ENCODE measurements at places on chromosomes 5 and 9.

- DNase-seq, result no peak
Observed at GRCh38 chr9:82554381-82554780, 508.6 kb downstream of the RASEF start.

DNA sequence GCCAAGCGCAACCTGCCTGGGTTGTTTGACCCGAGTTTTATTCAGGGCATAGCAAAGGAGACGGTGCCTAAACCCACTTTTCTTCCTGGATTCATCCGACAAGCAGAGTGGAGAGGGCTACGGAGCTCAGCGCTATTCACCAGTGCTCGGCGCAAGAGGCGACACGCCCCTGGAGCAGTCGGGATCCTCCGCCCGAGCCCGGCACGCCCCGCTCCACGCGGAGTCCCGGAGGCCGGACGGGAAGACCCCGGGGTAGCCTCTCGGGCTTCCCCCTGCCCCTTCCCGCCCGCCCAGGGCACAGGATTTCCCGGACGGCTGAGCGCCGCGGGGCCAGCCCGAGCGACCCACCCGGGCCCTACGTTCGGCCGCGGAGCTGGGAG lies 427 bp downstream of the SERINC5 start:
- peak; percentile 35 for DNase-seq

DNA sequence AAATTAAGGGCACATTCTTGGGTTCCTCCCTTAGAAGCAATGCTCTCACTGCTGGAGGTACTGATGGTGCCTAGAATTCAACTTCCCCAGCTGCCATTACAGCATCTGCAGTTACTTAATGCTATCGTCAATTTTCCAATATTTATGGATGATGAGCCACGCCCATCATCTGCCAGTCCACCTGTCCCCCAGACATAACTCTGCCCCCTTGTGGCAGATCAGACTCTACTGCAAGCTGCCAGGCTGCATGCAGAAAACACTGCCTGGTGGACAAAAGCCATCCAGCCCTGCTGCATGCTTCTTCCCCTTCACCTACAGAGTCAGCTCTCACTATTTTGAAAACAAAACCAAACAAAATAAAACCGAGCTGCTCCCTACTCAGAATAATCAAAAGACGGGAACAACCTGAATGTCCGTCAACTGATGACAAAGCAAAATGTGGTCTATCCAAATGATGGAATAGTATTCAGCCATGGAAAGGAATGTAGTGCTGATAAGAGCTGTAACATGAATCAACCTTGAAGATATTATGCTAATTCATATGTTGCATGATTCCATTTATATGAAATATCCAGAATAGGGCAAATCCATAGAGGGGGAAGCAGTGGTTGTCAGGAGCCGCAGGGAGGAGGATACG lies 66.4 kb downstream of the RETREG1 start:
- no peak for DNase-seq

GRCh38 chr5:139419226-139420192 lies 15.6 kb upstream of the SPATA24 start:
- no peak for DNase-seq

DNA sequence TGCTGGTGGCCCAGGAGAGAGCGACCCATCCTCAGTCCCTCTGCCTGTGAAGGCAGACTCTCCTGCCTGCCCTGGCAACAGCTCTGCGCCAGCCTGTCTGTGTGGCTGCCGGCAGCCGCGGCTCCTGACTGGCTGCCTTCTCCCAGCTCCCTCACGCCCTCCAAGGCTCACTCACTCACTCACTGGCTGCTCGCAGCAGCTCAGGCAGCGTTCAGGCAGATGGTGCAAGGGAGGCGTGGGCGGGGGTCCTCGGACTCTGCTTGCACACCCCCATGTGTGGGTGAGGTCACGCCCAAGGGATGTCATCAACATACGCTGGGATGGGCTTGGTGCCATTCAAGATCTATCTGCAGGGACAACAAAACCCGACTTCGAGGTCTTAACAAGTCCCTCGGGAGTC lies 66.7 kb downstream of the DAB2IP start:
- DNase-seq, result no peak

GRCh38 chr9:128892221-128892921 lies 10.4 kb downstream of the LRRC8A start:
- DNase-seq, result no peak

DNA sequence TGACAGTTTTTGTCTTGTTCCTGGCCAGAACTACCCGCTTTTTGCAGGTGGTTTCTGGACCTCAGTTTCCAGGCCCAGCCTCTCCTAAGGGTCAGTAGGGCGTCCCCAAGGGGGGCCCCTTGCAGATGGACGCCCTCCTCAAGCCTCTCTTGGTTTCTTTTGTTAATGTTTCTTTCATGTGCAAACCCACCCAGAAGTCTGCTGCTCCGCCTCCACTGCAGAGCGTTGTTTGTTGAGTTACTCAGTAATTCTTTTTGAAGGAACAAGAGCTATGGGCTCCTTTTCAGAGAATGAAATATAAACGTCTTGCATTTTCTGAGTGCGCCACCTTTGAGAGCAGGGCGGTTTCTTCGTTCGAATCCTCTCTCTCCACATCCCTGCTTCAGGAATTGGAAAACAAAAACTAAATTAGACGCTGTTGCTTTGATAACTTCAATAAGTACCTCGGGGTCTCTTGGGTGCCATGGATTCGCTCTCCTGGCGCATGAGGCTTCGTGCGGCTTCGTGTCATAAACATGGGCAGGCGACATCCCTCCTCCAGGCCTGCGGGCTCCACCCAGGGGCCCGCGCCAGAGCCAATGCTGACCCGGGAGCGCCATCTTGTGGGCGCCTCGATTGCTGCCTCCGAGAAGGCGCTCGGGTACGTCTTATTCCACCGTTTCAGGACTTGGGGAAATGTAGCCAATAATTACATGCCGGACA lies 38.3 kb upstream of the CKMT2 start:
- peak; percentile 68 for DNase-seq

DNA sequence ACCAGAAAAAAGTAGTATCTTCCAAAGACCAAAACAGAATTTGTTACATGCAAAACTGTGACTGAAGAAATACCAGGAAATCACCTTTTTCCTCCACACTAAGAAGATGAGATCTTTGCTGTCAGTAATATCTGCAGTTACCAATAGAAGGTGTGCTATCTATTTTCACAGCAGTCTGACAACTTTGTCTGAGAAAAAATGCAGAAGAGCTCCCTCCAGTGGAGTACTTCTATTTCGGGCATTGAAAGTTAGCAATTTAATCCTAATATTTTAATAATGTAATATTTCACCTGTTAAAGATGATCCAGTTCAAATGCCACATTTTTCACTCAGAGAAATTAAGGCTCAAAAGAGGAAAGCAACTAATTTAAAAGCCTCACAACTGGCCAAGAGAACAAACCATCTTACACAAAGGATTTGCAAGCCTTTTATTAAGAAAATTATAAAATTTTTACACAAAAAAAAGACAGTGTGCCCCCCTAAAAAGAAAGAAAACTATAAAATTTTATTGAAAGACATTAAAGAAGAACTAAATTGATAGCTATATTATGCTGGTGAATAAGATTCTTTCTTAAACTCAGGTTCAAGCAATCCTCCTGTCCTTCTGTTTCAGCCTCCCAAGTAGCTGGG lies 50.6 kb downstream of the DEPDC1B start:
- DNase-seq, result no peak

DNA sequence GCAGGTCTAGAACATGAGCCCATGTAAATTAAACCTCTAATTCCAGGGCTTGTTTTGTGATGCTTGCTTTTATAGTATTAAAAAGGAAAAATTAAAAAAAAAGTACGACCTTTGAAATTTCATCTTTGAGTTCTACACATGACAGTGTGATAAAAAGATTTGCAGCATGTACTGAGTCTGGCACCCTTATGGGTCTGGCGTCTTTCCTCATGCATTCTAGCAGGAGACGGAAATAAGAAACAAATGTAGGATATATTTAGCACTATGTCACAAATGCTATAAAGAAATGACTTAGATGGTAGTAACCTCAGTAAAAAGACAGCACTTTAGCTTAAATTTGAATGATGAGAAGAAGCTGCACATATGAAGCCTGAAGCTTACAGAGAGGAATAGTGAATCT lies 1474.3 kb upstream of the CDH6 start:
- no peak for DNase-seq

DNA sequence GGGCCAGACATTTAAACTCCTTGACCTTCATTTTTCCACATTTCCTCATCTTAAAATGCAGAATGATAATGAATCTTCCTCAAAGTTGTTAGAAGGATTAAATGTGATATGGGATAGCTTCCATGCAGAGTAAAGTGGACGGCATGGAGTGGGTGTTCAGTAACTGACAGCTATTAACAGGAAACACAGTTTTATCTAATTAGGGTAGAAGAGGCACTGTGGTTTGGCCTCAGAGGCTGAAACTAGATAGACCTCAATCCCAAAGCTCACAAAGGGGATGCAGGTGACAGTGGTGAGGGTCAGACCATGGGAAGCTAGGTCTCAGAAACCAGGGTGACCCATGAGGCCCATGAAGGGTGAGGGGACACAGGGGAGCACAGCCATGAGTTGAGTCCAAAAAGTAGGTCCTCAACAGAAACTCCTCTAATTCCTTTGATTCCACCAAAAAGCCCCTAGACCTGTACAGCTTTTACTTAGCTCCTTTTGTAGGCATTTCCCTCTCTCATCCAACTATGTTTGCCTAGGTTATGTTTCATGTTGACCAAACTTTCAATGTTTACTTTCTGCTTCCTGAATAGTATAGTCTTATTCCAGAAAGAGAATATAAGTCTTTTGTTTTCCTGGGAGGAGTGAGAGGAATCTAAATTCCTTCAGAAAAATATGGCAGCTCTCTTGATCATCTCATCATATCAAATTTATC lies 27.9 kb upstream of the GLDC start:
- DNase-seq, result no peak

DNA sequence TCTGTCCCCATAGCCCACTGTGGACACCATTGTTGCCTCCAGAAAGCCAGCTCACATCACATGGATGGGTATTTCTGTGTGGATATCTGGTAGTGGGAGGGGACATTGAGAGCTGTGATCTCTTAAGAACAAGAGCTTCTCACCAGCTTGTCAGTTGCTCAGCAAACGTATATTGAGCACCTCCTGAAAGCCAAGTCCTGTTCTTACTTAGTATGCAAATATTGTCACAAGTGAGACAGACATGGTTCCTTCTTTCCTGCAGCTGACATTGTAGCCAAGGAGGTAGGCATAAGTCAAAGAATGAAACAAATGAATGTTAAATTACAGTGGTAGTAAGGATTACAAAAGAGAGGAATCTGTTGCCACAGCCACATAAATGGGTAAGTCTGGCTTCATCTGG lies 3.8 kb downstream of the TCOF1 start:
- no peak for DNase-seq

GRCh38 chr5:103273952-103274351 lies 15.4 kb downstream of the MACIR start:
- no peak for DNase-seq

GRCh38 chr9:104386425-104387069 lies 117.5 kb upstream of the OR13F1 start:
- DNase-seq, result no peak

- no peak for DNase-seq
Observed at GRCh38 chr9:29750062-29750461, 2176.8 kb upstream of the C9orf72 start.

- no peak for DNase-seq
Observed at GRCh38 chr5:132499440-132500243, 9.1 kb upstream of the IRF1 start.

GRCh38 chr9:115498303-115498702 lies 380.3 kb upstream of the TNC start:
- no peak for DNase-seq

GRCh38 chr9:14660721-14661120 lies 32.5 kb downstream of the ZDHHC21 start:
- DNase-seq, result no peak

- no peak for DNase-seq
Observed at GRCh38 chr5:72661405-72661804, 154.2 kb upstream of the ZNF366 start.

GRCh38 chr5:56433039-56433617 lies 200.0 kb upstream of the ANKRD55 start:
- no peak for DNase-seq

DNA sequence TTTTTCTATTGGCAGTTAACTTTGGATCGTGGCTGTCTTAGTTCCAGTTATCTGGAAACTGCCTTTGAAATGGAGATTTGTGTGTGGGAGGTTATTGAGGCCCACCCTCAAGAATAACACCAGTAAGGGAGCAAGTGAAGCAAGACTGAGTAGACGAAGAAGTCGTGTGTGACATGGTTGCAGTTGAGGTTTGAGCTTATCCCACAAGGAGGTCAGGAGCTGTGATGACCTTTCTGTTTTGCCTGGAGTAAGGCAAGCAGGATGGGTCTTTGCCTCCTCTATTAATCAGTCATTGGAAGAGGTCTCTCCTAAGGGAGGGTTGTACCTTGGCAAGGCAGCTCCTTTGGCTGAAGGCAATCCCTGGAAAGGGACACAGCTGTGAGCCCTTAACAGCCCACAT lies 49.6 kb upstream of the CTXN3 start:
- DNase-seq, result no peak

DNA sequence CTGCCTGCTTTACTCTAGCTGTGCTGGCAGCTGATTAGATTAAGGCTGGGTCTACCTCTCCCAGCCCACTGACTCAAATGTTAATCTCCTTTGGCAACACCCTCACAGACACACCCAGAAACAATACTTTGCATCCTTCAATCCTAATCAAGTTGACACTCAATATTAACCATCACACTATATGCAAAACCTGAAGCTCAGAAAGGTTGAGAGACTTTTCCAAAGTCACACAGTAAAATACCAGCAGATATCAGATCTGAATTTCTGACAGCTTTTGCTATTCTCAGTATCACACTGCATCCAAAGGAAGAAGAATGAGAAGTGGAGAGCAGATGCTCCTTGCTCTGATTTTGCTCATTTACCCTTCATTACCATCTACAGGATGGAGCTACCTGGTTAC lies 114.9 kb upstream of the RANBP3L start:
- DNase-seq, result no peak

DNA sequence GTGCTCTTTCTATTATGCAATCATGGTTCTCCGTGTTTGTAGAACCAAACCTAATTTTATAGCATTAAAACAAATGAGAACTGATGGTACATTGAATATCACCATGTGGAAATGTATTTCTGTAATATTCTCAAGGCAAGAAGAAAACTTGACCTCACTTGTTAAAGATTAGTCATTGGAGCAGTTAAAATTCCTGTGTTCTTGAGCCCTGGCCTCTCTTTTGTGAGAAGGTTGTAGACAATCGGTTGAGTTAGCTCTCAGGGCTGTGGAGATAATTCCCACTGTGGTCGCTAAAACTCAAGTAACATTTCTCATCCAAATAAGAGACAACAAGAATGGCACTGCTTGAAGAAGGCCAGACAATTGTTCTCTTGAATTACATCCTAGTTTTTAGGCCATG lies 216.0 kb upstream of the KLF4 start:
- DNase-seq, result no peak

- DNase-seq, result no peak
Observed at GRCh38 chr5:6583049-6583880, 49.6 kb downstream of the NSUN2 start.
